H1 (cell line): ENCODE measurements at places on chromosomes 13 and 19.

DNA sequence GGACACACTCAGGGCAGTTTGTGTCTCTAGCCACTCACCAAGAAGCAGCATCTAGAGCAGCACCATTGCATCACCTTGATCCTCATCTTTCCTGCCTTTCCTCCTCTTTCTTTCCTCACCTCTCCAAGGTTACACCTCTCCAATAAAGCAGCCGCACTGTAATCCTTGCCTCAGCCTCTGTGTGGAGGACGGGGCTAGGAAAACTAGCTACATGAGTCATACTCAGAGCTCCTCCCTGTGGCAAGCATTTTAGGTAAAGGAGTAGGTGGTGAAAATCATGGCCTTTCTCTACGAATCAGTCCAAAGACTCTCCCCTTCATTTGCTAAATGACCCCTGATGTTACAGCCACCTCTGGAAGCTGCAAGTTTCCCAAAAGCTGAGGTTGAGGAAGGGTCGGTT lies 108.9 kb downstream of the DNAJC15 start:
- no peak overlapping the region for H3K4me3 ChIP-seq
- no peaks in the 10 kb centered on the region for H3K27me3 ChIP-seq
- H3K27ac ChIP-seq: no peak overlapping the region

- H3K27ac ChIP-seq: peak overlapping the region; percentile 65
- no peaks in the 10 kb centered on the region for H3K27me3 ChIP-seq
- H3K4me3 ChIP-seq: peak overlapping the region; percentile 95
- H3K4me1 ChIP-seq: no peaks in the 10 kb centered on the region
Measured at GRCh38 chr19:6423499-6424194, 964 bp downstream of the KHSRP start.

GRCh38 chr19:33736158-33736557 lies 60.5 kb upstream of the KCTD15 start:
- H3K4me1 ChIP-seq: peaks cover 2% of the 10 kb centered on the region; the same call in 1 of the 2 replicates
- H3K4me3 ChIP-seq: no peak overlapping the region
- no peaks in the 10 kb centered on the region for H3K36me3 ChIP-seq

GRCh38 chr19:39426170-39426569 lies 9.6 kb downstream of the RPS16 start:
- H3K4me3 ChIP-seq: no peak overlapping the region
- H3K27ac ChIP-seq: no peak overlapping the region
- H3K4me1 ChIP-seq: peaks cover 11% of the 10 kb centered on the region
- H3K36me3 ChIP-seq: peaks cover 23% of the 10 kb centered on the region
- H3K27me3 ChIP-seq: no peaks in the 10 kb centered on the region

GRCh38 chr19:19402656-19403372 lies 2.7 kb upstream of the GATAD2A start:
- H3K4me3 ChIP-seq: no peak overlapping the region
- no peak for DNase-seq
- peaks cover 9% of the 10 kb centered on the region for H3K4me1 ChIP-seq
- H3K27me3 ChIP-seq: no peaks in the 10 kb centered on the region
- H3K27ac ChIP-seq: no peak overlapping the region

GRCh38 chr19:41932720-41933332 lies 4.6 kb upstream of the ERFL start:
- H3K36me3 ChIP-seq: no peaks in the 10 kb centered on the region
- no peak overlapping the region for H3K4me3 ChIP-seq
- peaks cover 6% of the 10 kb centered on the region for H3K4me1 ChIP-seq
- no peak for DNase-seq
- H3K27ac ChIP-seq: no peak overlapping the region
- peaks cover 97% of the 10 kb centered on the region for H3K27me3 ChIP-seq
